ENCODE measurements at places on chromosomes 4 and X. TPM values are rescaled to one million over a fixed set of nuclear protein-coding genes. Genes with fewer than 3 reads are reported as not detected.

GRCh38 chr4:153728660-153729059 is 31.2 kb downstream of the RNF175 start:
- no peak for DNase-seq

The XAGE2 gene
- not detected for total RNA-seq

The ERVMER34-1 gene
- total RNA-seq, result 3.9 TPM

- DNase-seq, result no peak
These were observed 20.6 kb downstream of the PIR start for GRCh38 chrX:15472531-15472930.

GRCh38 chr4:22897520-22898108 is 204.9 kb downstream of the GBA3 start:
- no peak for DNase-seq

The UGT2A1 gene
- total RNA-seq, result not detected

DNA sequence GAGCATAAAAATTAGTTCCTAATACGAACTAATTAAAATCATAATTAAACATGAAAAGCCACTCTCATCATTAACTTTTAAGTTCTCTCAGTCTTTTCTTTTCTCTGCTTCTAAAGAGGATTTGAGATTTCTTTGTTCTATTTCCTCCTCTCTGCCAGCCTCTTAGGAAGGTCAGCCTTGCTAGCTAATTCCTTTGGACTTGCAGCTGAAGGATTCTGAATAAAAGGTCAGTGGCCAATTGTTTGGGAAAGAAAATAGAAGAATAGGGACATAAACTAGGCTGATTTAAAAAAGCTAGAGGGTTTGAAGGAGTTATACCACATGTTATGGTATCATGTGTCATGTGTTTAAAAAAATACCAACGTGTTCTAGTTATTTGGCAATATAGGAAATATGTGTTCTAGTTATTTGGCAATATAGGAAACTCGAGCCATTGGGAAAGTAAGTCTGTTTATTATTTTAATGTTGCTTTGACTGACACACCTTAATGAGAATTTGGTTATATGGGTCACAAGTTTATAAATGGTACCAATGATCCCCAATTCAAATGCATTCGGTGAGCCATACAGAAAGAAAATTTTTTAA is 1668.7 kb upstream of the PCDH7 start:
- DNase-seq, result no peak

DNA sequence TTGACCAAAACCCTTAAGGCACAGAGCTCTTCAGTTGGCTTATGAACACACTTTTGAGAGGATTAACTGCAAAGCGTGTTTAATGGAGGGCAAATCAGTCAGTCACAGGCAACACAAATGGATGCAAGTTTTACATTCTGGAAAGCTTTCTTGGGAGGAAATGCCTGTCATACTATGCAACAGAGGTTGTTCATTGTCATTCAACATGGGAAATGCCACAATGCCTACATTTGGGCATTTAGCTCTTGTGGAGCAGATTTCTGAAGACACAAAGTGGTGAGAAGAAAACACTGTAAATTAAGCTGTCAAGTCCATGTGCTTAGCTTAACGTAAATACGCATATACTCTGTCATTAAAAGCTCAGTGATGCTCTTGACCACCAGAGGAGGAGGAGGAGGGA is 41.1 kb downstream of the CBLL2 start:
- no peak for DNase-seq

GRCh38 chr4:114180481-114180880 is 201.0 kb upstream of the ARSJ start:
- peak; percentile 16 for DNase-seq

The OTC gene
- 0.58 TPM for total RNA-seq

DNA sequence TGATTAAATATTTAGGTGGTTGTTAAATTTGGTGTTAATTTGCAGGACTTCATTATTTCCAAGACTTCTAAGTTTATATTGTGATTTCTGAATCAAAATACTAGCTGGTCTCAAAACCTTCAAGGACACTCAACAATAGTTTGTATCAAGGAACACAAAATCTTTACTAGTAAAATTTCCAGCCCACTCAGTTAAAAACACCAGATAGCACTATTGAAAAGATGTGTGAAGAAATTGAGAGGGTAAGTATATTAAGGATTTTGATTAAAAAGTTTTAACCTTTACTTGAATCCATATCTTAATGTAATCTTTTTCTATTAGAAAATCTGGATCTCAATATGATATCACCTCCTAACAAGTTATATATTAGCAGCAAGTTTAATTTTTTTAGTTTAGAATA is 89.3 kb upstream of the UGT8 start:
- no peak for DNase-seq

The PDZD4 gene
- 4.5 TPM for total RNA-seq

DNA sequence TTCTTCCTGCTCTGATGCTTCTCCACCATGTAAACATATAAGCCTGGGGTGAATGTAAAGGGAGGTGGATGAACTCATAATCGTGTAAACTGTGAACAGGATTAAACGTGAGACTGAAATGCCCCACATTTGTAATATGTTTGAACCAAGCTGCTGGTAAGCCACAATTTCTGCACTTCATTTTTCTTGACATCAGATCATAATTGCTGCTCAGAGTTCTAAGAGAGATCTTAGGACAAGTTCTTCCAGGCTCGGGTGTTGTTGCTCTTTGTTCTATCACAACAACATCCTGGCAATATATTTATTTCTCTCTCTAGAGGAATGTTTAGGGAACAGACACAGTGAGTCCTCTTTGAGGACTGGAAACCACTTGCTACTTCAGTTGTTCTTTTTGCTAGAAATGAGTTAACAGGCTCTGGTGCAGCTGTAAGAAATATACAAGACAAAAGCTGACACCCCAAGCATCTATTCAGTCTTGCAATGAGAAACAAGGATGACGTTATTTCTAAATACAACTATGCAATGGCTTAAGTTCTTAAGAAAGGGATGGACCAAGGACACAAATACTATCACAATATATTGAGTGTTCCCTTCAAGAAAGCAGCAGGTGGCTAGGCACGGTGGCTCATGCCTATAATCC is 59.6 kb downstream of the LNX1 start:
- DNase-seq, result no peak

The SLC49A3 gene
- total RNA-seq, result 12.0 TPM

The TIGD4 gene
- total RNA-seq, result 0.22 TPM

The F11 gene
- total RNA-seq, result 0.30 TPM

The GYPE gene
- total RNA-seq, result 0.16 TPM

- no peak for DNase-seq
These were observed 60.3 kb downstream of the BEND2 start for GRCh38 chrX:18160369-18160768.

GRCh38 chrX:113297437-113297836 is 456.8 kb upstream of the AMOT start:
- no peak for DNase-seq

GRCh38 chr4:40629401-40630334 is at the start of gene RBM47:
RBM47 (minus strand) TSS chr4:40629864; CDS start chr4:40438893, 190,971 bp downstream.
- DNase-seq, result peak; percentile 54

GRCh38 chr4:148448141-148448540 is 5.9 kb upstream of the NR3C2 start:
- no peak for DNase-seq

DNA sequence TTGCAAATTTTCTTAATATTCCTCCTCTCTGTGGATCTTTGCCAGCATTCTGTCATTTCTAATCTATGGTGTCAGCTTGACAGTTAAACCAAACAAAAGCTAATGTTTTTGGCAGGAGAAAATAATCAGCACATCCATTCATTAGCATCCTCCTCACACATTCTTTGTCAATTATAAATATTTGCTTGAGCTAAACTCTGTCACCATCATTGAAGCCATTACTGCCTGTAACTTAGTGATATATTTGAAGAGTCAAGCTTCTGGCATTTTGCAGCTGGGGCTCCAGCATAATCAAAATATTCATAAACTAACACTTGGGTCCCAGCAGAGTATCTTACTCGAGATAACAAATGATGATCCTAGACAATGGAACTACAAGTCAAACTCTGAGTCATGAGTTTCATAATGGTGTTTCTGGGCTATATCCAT is 126.1 kb downstream of the EIF4E start:
- DNase-seq, result no peak

GRCh38 chr4:56732301-56732700 is 51.2 kb upstream of the HOPX start:
- DNase-seq, result no peak

DNA sequence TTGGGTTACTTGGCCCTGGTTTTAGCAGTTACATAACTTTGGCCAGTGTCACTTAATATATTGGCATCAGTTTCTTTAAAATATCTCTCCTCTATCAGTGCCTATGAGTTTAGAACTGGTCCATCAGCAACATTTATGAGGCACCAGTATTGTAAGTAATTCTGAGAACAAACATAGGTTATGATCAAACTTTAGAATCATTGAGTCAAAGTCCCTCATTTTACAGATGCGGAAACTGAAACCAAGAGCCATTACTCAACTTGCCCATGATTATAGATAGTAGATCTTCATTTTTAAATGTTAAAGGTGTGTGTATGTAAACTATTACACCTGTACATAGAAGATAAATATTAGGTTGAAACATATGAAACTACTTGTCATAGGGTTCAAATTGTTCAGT is 4.5 kb downstream of the NIPAL1 start:
- no peak for DNase-seq

The SLC6A14 gene
- not detected for total RNA-seq

DNA sequence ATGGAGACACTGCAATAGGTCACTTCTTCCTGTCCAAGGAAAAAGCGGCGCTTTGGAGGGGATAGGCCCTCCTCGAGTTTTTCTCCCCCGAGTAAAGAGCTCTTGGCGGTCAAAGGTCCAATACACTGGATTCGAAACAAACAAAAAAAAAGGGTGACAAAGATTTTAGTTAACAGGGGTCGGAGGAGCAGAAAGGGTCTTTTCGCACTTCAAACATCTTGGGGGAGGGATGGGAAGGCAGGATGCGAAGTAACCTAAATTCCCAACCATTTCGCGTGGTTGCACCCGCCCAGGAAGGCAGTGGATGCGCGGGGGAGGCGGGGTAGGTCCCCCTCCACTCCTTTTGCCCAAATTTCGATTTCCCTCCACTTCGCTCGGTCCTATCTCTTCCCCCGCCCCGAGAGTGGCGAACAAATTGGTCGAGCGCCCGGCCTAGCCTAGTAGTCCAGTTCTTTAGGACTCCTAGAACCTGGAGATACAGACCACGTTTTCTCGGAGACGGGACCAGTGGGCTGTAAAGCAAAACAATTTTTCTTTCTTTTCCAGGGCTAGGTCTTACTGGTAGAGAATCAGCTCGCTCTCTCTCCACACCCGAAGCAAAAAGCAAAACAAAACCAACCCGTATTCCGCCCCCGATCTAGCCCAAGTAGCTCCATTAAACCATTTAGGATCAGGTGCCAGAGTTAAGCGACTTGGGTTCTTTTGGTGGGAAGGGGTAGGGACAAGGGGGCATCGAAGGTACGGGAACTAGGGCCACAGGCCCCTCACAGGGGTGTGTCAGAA is 2.0 kb upstream of the STAG2 start:
- peak; percentile 50 for DNase-seq

DNA sequence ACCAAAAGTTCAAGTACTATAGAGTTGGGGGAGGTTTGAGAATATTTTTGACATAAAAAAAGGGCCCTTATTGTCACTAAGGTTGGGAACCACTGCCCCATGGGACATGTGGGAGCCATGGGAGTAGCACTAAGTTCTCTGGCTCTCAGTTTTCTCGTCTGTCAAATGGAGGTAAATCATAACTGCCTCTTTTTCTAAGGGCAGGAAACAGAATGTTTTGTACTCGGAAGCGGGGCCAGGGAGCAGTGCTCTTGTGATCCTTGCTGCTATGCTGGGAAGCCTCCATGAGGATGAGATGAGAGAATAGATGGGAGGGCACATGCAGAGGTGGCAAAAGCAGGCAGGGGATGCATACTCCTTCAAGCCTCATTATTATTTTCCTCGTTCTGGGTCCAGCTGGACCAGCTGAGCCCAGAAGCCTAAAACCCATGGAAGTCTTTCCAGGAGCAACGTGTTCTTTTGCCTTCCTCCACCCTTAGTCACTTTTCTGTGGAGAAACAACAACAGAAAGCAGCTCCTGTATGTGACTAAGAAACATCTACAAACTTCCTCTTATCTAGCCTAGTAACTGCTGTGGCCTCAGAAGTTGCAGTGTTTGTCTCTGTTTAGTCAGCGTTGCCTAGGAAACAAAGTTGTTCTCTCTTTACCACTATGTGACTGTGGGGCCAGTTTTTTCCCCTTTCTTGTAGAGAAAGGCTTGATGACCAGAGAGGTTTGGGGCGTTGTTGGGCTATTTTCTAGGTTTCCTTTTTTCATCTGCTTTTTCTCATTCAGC is 64.8 kb downstream of the TSC22D3 start:
- DNase-seq, result no peak

- no peak for DNase-seq
These were observed 878.8 kb downstream of the C4orf33 start for GRCh38 chr4:129974730-129975129.

The ASMT gene
- not detected for total RNA-seq

The IL13RA2 gene
- not detected for total RNA-seq

- DNase-seq, result no peak
These were observed 48.4 kb downstream of the SMIM20 start for GRCh38 chr4:25962393-25962792.

DNA sequence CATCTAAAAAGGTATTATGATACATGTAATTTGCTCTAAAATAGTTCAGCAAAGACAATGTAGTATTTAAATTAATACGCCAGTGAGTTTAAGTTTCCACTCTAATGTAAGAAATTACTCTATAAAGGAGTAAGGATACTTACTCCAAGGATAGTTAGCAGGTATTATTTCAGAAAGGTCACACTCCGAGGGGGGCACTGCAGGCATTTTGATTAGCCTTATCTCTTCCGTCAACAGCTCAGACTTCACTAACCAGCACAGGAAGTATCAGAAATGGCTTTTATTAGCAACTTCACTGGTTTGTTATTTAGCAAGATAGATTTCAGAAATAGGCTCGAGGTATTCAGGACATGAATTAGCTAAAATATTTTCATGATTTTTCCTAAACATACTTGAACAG is 127.0 kb downstream of the COX18 start:
- no peak for DNase-seq

The PRR32 gene
- total RNA-seq, result not detected

The NAA11 gene
- total RNA-seq, result not detected

The F8A2 gene
- not detected for total RNA-seq

The HOPX gene
- total RNA-seq, result 21.3 TPM

DNA sequence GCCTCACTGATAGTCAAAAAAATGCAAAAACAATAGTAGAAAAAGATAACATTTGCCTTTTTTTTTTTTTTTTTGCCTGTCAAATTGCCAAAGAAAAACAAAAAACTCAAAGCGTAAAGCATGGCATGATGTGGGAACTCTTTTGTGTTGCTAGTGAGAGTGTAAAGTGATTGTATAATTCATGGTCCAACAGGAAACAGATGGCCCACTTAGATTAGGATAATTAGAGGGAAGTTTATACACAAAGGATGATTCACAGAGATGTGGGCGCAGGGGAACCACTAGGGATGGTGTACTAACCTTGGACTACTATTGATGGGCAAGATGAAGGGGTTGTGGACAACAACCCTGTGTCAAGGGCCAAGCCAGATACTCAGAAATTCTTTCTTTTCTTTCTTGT is 16.4 kb downstream of the MCUB start:
- DNase-seq, result no peak

DNA sequence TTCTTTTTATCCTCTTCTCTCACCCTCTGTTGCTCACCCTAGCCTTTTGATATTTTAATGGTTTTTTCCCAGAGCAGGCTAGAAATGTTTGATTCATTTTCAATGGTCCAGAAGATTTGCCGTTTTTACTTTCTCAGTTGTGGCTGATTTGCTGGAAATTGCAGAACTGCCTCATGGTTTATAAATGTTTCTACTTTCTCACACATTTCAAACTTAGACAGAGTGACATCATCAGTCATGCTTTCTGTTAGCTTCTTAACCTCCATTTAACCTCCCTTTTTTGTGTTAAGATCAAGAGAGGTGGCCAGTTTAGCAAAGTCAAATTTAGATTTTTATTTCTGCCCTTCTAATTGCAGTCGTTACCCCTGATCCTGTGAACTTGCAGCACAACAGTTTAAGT is 8.7 kb downstream of the RXFP1 start:
- DNase-seq, result no peak

Measured in left ventricle myocardium inferior (tissue), 1 donor.